ENCODE measurements at places on chromosomes 5 and 9.
A peak's percentile ranks its signal among the peaks of the same experiment; 100 is the strongest.

GRCh38 chr9:132414731-132415130, 4.7 kb downstream of the CFAP77 start:
- no peak for DNase-seq

GRCh38 chr5:90558344-90559192, at the start of gene ADGRV1:
Gene ADGRV1 (plus strand): TSS chr5:90558797. CDS start chr5:90558896, 99 bp downstream.
- DNase-seq: peak; percentile 20

GRCh38 chr5:181044093-181044599, 4.1 kb downstream of the BTNL9 start:
- DNase-seq: no peak

DNA sequence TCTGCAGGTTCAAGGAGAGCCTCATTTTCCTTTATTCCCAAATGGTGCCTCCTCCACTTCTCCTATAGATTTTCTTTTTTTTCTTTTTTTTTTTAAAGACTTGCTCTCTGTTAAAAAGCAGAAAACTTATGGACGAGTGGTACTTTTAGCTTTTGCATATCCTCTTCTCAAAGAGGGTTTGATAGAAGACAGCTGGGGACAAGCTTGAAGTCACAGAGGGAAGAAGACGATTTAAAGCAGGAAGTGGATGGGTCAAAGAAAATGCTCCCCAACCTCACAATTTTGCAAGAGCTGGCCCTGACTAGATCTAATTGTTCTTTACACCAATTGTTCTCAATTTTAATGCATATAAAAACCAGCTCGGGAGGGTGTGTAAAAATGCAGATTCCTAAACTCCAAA, 48.9 kb downstream of the APBA1 start:
- DNase-seq: no peak

DNA sequence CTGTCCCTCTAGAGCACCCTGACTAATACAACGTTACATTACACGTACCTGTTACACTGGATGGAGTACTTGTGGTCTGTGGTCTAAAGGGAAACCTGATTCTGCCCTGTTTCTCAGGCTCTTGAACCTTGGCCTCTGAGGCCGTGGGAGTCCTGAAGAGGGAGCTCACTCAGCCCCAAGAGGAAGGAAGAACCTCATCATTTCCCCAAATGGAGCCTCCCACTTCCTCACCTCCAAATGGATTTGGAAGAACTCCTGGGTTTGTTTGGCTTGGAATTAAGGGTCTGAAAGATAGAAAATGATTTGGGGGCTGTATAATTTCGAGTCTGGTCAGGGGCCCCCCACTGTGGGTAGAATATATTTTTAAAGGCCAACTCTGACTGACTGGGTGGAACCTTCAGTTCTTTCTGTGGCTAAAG, 200.2 kb downstream of the SEMA6A start:
- no peak for DNase-seq

GRCh38 chr5:173778784-173779304, 109.3 kb upstream of the CPEB4 start:
- no peak for DNase-seq

GRCh38 chr9:93013856-93014582, 44.5 kb upstream of the SUSD3 start:
- no peak for DNase-seq

GRCh38 chr9:113219186-113219936, 1.7 kb downstream of the FKBP15 start:
- no peak for DNase-seq

DNA sequence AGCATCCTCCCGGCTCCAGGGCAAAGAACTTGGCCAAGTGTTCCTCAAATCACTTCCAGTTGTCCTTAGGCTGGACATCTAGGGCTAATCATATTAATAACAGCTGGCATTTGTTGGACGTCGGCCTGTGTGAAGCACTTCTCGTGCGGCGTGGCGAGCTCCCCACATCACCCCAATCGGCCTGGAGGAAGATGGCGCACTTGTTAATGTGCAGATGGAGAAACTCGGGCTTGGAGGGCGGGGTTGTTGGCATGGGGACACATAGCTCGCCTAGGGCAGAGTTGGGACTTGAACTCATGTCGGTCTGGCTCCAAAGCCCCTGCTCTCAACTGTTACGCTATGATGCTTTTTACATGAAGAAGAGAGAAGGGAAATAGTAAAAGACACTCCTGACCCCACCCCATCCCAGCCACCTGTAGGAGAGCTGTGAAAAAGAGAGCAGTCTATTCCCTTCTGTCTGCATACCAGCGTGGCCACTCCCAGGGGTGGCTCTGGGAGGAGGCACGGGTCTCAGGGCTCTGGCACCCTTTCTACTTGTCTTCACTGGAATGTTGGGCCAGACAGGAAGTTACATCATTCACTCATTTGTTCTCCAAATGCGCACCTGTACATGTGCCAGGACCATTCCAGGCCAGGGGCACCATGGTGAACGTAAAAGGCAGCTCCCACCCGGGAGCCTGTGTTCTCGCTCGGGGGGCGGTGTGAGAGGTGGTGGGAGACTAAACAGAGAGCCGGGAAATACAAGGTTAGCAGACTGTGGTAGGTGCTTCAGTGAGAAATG, 12.8 kb upstream of the NUP214 start:
- DNase-seq: no peak

GRCh38 chr5:57976506-57976905, 483.4 kb downstream of the PLK2 start:
- no peak for DNase-seq

- DNase-seq: no peak
These were observed 412.4 kb downstream of the NTRK2 start for GRCh38 chr9:85081963-85082362.

- DNase-seq: no peak
These were observed 26.6 kb upstream of the CREBRF start for GRCh38 chr5:173029499-173029921.

GRCh38 chr9:86947146-86948073, at the start of gene GAS1:
Gene GAS1 (minus strand): TSS chr9:86947506. CDS start chr9:86946779, 727 bp downstream.
- peak; percentile 97 for DNase-seq

GRCh38 chr9:69121155-69122081, 52.7 kb upstream of the TJP2 start:
- no peak for DNase-seq
